ENCODE measurements at places on chromosomes 12 and 14. TPM values are rescaled to one million over a fixed set of nuclear protein-coding genes. Genes with fewer than 3 reads are reported as not detected.

The MIP gene
- not detected for total RNA-seq

The B3GNT4 gene
- total RNA-seq, result not detected

The EML5 gene
- total RNA-seq, result 2.0 TPM

The BAG5 gene
- total RNA-seq, result 36.8 TPM

DNA sequence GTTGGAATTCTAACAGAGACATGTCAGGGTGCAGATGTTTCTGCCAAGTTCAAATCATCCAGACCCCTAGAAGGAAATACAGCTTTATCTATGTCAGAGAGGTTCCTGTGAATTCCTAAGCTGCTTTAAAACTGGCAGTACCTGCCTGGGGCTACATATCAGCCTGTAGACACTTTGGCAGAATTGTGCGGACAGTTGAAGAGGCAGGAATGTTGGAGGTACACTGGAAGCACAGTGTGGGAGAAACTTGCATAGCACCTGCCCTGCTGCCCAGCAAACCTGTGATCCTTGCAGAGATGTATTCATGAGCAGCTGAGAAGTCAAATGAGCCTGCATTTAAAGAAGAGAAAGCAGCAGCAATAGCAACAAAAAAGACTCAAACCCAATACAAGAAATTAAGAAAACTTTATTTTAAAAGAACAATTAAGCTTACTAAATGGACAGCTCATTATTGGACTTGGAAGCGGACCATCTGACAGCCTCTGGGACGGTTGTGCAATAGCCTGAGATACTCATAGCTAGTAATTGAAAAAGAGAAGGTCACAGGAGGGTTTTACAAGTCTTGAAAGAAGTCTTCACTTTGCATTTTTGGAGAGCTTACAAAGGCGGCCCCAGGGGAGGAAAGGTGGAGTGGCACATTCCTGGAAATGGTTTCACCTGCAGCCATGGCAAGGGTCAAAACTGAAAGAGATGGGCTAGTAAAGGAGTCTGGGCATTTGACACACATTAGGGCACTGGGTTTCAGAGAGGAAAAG, 280.9 kb upstream of the FLRT2 start:
- DNase-seq, result no peak

DNA sequence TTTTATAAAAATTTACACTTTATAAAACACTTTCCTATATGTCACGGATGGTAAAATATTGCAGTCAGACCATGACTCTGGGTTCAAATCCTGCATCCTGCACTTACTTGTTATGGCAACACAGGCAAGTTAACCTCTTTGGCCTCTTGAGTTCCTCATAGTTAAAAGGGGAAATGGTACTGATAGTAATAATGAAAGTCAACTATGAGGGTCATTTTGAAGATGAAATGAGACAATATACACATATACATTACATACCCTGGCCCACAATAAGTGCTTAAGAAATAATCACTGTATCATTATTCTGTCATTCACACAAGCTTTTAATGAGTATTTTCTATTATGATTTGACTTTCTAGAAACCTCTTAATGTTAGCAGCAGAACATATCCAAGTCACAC, 64.4 kb downstream of the C12orf42 start:
- no peak for DNase-seq

- no peak for DNase-seq
Observed at GRCh38 chr14:24329736-24330135, 5.1 kb downstream of the ADCY4 start.

DNA sequence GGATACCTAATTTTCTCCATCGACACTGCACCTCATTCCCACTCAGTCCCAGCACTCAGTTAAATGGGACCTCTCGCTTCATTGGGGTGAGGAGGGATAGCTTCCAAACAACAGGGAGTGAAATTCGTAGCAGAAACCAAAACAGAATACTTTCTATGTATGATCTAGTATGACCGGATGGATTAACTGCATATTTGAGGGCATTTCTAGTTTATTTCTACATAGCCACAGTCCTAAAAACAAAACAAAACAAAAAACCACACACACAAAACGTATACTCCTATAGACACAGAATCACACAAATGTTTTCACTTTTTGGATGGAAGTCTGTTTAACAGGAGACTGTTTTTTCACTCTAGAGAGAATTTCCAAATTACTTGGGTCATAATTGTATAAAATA, 307.5 kb upstream of the FKBP4 start:
- no peak for DNase-seq

- DNase-seq, result no peak
Observed at GRCh38 chr12:42284157-42284556, 41.7 kb downstream of the ZCRB1 start.

GRCh38 chr14:28138341-28138740, 628.2 kb upstream of the FOXG1 start:
- no peak for DNase-seq

Measured in ureter (tissue), 1 donor.